Fibroblast of lung (primary cell): ENCODE measurements at places on chromosomes 3 and 15. TPM values are rescaled to one million over a fixed set of nuclear protein-coding genes. Genes with fewer than 3 reads are reported as not detected.

- no peak for DNase-seq
Measured at GRCh38 chr3:174846055-174846454, 13.1 kb upstream of the NAALADL2 start.

GRCh38 chr15:81785181-81785580 is 260.6 kb downstream of the MEX3B start:
- no peak for DNase-seq

GRCh38 chr15:67164811-67165253 is 89.6 kb downstream of the AAGAB start:
- no peak for DNase-seq

Gene GXYLT2
- 13.7 and 25.9 TPM in 2 replicates for polyA plus RNA-seq

Gene SLC51A
- polyA plus RNA-seq, result not detected in 2 replicates

- no peak for DNase-seq
Measured at GRCh38 chr15:60448668-60449360, 30.1 kb downstream of the ICE2 start.

- peak; percentile 91 for DNase-seq
Measured at GRCh38 chr3:196502775-196503195, 783 bp downstream of the RNF168 start.

GRCh38 chr3:47799733-47800132 is 3.2 kb upstream of the DHX30 start:
- DNase-seq, result no peak

DNA sequence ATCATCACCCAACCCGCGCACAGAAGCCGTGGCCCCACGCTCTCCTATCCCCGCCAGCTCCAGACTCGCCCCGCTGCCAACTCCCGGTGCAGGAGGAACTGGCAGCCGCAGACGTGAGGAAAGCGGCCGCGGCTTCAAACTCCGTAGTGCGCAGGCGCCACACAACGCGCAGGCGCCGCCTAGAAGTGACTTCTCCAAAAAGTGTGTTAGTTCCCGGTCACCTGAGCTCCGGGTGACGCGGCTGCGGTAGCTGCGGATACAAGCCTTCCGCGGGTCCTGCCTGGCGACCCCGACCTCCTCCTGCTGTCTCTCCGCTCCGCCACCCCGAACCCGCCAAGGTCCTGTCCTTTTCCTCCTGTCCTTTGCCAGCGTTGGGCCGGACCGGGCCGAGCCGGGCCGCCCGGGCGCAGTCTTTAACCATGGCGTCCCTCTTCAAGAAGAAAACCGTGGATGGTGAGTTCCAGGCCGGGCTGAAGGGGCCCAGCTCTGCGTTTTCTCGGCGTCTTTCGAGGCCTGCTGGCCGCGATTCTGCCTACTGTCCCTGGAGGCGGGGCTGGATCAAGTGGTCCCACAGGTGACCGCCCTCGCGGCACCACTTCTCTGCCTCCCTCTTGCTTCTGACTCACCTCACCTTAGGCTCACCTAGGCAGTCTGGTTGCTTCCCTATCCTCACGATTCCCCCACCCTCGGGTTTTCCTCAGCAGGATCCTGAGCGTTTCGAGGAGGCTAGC is at the start of gene CHMP2B:
Gene CHMP2B, plus strand, starts transcription at position 206 of the 731 bp plus-strand sequence. Its CDS starts 214 bp downstream, at position 420.
- peak; percentile 92 for DNase-seq

GRCh38 chr3:124351430-124352148 is 359.7 kb upstream of the ROPN1 start:
- peak; percentile 80 for DNase-seq

DNA sequence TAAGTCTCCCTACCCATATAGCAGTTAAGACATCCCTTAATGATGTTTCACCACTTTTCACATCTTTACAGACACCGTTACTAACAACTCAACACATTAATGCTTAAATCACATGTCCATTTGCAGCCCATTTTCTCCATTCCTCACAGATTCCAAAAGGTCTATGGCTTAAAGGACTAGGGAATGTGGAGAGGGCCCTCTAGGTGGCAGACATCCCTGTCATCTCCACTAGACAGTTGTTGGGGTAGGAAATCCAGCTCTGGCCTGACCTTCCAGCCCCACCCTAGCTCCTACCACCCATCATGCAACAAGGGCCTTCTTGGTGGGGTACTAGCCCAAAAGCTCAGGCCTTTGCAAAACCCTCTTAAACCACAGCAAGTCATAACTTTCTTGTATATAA is 25.2 kb downstream of the CPEB1 start:
- DNase-seq, result no peak

DNA sequence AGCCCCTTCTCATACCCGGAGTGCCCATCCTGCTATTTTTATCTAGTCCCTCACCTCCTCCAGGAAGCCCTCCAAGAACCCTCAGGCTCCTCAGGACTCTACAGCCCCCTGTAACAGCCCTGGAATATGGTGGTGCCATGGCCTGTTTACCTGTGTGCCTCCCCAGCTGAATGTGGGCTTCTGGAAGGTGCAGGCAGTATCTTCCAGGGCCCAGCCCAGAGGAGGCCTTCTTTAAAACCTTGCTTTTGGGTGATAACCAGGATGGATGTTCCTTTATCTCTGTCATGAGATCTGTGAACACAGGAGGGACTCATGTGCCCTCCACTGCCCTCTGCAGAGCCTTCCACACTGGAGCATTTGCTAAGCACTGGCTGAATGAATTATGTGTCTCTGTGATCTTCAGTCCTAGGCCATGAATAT is 36.7 kb upstream of the MRPS22 start:
- no peak for DNase-seq

Gene FBXL2
- 16.0 and 26.5 TPM in 2 replicates for polyA plus RNA-seq

- DNase-seq, result no peak
Measured at GRCh38 chr3:14758297-14758696, 60.5 kb upstream of the FGD5 start.

GRCh38 chr3:128484404-128485281 is 8.4 kb downstream of the GATA2 start:
- DNase-seq, result peak; percentile 43

- DNase-seq, result no peak
Measured at GRCh38 chr15:65917407-65917756, 48.1 kb downstream of the RAB11A start.

GRCh38 chr15:87355946-87356345 is 900.6 kb downstream of the NTRK3 start:
- no peak for DNase-seq

Gene PRSS50
- polyA plus RNA-seq, result not detected in 2 replicates

Gene CYP1A2
- polyA plus RNA-seq, result not detected in 2 replicates

DNA sequence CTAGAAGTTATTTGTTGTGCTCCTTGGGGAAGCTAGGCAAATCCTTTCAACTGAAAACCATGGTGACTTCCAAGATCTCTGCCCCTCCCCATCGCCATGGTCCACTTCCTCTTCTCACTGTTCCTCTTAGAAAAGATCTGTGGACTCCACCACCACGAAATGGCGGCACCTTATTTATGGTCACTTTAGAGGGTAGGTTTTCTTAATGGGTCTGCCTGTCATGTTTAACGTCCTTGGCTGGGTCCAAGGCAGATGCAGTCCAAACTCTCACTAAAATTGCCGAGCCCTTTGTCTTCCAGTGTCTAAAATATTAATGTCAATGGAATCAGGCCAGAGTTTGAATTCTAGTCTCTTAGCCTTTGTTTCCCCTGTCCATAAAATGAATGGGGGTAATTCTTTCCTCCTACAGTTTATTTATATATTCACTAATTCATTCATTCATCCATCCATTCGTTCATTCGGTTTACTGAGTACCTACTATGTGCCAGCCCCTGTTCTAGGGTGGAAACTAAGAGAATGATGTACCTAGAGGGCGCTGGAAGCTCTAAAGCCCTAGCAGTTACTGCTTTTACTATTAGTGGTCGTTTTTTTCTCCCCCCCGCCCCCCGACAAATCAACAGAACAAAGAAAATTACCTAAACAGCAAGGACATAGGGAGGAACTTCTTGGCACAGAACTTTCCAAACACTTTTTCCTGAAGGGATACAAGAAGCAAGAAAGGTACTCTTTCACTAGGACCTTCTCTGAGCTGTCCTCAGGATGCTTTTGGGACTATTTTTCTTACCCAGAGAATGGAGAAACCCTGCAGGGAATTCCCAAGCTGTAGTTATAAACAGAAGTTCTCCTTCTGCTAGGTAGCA is 657 bp downstream of the PATL2 start:
- peak; percentile 47 for DNase-seq

Gene CHST13
- not detected in 2 replicates for polyA plus RNA-seq

Gene MOBP
- not detected in 2 replicates for polyA plus RNA-seq

DNA sequence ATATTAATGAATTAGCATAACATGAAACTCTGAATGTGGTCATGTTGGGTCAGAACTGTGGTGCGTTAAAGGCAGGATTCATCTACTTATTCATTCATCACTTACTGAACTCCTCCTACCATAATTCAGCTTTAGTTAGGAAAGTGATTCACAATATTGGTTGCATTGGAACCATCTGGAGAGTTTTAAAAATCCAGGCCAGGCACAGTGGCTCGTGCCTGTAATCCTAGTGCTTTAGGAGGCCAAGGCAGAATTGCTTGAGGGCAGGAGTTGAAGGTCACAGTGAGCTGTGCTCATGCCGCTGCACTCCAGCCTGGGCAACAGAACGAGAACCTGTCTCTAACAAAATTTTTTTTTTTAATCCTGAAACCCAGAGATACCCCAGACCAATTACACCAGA is 44.2 kb upstream of the ATG7 start:
- no peak for DNase-seq

GRCh38 chr3:184039414-184039813 is 7.9 kb downstream of the HTR3D start:
- DNase-seq, result peak; percentile 38

GRCh38 chr15:71149646-71150557 is 34.6 kb downstream of the THSD4 start:
- peak; percentile 51 for DNase-seq

DNA sequence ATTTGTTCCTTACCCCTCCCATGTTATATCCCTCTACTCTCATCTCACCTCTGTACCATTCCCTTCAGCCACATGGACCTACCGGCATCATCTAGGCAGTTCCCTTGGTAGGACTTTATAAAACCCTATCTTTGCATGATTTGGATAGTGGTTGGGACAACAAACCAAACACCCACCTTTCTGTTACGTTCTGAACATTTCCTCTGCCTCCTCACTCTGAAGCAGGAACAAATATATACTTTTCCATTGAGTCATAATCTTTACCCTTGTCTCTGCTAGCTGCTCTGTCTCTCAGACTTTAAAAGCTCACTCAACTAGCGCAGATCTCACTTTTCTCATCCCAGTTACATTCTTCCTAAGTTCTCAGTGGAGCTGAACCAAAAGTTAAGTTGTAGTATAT is 17.8 kb downstream of the UBXN7 start:
- no peak for DNase-seq

GRCh38 chr15:80494756-80495155 is 90.6 kb downstream of the ARNT2 start:
- no peak for DNase-seq

GRCh38 chr3:37384117-37384516 is 209.7 kb upstream of the LRRFIP2 start:
- no peak for DNase-seq

DNA sequence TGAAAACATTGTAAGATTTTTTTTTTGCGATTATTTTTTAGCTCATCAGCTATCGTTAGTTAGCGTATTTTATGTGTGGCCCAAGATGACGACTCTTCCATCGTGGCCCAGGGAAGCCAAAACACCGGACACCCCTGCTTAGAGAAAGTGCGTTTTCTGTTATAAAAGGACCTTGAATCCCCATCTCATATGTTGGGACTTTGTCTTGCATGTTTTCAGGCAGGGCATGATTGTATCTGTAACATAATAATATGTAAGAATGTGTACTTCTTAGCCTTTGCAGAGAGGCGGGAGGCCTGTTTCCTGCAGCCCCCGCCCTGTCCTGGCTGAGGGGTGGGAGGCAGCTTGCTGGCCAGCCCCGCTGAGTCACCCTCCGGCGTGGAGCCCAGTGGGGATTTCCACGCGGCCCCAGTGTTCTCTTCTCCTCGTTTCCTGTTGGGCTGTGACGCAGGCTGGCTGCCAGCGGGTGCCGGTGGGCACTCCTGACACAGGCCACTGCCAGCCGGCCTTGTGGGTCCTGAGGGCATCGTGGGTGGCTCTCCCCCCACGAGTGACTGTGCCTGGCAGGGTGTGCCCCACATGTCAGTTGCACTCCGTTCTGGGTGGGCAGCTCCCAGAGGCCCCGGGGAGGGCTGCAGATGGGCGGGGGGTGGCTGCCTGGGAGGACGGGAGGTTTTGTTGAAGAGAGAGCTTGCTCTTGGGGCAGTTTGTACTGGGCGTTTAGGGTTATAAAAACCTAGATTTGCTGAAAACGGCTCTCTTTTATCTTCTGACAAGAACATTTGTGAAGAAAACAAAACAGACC is 55.6 kb downstream of the SMAD3 start:
- peak; percentile 92 for DNase-seq

- DNase-seq, result peak; percentile 51
Measured at GRCh38 chr3:185316740-185317412, 46.1 kb upstream of the MAP3K13 start.

Gene ACOX2
- polyA plus RNA-seq, result 14.6 and 19.0 TPM in 2 replicates

GRCh38 chr3:128449111-128449638 is 17.5 kb downstream of the DNAJB8 start:
- DNase-seq, result no peak

Gene NLGN1
- polyA plus RNA-seq, result 0.61 and 1.7 TPM in 2 replicates

Gene PYGO1
- 9.6 and 11.3 TPM in 2 replicates for polyA plus RNA-seq

GRCh38 chr3:46442576-46443530 is 21.9 kb downstream of the LTF start:
- DNase-seq, result peak; percentile 60

DNA sequence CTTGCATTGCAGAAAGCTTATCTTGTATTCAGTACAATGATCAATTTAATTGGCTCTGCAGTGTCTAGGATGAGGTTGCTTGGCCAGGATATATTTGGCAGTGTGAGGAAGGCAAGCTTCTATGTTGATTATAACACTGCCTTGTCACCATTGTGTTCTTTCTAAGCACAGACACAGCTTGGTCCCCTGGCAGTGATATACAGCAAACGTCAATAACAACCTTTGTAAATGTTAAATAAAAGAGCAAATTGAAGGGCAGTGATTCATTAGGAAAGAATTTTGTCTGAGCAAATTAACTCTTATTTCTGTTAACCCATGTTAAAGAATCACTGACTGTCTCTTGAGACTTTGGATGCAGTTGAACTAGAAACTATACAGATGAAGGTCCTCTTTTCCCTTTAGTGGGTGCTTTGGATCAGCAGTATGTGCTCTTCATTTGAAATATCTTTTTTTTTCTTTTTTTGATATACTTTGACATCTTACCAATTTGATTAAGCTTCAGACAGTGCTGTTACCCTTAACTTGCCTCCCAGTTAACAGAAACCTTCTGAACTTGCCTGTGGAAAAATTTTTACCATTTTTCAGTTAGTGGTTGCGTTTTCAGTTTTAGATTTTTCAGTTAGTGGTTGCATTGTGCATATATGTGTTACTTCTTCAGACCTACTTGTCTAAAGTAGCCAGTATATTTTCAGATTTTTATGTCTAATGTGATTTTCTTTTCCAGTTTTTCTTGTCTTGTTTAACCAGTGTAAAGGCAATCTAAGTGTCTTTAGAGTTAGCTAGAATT is 199.8 kb downstream of the TCF12 start:
- DNase-seq, result peak; percentile 57

GRCh38 chr15:50077651-50078050 is 41.4 kb downstream of the ATP8B4 start:
- no peak for DNase-seq

Gene HIGD2B
- not detected in 2 replicates for polyA plus RNA-seq
